T-cell (primary cell): ENCODE measurements at places on chromosomes 5 and 9.

DNA sequence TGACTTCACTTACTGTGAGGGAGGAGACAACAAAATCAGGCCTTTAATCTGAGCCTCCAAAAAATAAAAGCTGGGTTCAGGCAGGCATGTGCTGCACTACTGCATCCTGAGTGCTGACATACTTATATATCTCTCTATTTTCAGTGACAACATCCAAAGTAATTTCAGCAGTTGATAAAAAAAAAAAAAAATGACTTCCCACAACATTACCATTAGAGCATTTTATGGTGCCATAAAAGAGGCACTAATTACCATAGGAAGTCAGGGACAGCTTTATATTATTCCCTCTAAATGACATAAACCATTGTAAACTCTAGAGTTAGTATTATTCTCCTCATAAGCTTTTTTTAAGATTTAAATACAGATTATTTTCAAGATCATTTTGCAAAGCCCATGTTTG is 346.1 kb downstream of the SLCO4C1 start:
- no peak for DNase-seq

- DNase-seq, result no peak
Measured at GRCh38 chr9:115182264-115182663, 64.3 kb upstream of the TNC start.

- DNase-seq, result no peak
Measured at GRCh38 chr9:126128494-126129142, 198.0 kb upstream of the MVB12B start.

DNA sequence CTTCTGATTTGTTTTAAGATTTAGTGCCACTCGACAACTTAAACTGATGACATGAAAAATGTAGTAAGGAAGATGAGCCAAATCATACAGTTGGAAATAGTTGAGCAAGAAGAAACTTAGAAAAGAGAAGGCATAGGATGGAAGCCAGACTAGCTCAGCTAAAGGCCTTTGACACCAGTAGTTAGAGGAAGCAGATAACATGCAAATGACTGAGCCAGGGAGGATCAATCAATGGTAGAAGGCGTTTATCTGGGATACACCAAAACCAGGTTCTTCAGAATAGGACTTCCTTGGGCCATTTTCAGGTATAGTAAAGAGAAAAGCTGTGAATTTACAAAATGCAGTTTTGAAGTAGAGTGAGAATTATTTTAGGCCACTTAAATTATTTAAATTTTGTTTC is 3.2 kb downstream of the TDRD7 start:
- no peak for DNase-seq
